ENCODE measurements at places on chromosomes 4 and X.

DNA sequence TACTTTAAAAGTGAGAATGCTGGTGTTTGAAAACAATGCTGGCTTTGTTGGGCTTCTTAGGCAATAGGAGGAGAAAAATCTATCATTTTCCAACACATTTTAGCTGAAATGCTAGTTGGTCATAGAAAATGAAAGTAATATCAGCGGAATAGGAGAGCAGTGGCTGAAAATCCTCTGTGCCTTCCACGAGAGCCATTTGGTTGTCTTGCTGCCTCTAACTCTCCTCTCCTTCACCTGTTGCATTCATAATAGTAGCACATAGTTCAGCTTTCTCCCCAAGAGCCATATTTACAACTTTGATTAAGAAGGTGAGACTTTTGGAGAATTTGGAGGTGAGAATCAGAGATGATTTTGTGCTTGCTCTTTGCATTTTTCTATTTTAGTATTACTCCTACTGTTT lies 849.4 kb upstream of the FTHL17 start:
- no peak for DNase-seq

DNA sequence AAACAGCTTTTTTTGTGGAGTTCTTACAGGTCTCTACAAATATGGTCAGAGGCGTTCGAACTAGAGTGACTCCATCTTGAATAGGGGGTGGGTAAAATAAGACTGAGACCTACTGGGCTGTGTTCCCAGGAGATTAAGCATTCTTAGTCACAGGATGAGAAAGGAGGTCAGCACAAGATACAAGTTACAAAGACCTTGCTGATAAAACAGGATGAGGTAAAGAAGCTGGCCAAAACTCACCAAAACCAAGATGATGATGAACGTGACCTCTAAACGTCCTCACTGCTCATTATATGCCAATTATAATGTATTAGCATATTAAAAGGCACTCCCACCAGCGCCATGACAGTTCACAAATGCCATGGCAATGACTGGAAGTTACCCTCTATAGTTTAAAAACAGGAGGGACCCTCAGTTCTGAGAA lies 42.8 kb upstream of the SPP1 start:
- no peak for DNase-seq

DNA sequence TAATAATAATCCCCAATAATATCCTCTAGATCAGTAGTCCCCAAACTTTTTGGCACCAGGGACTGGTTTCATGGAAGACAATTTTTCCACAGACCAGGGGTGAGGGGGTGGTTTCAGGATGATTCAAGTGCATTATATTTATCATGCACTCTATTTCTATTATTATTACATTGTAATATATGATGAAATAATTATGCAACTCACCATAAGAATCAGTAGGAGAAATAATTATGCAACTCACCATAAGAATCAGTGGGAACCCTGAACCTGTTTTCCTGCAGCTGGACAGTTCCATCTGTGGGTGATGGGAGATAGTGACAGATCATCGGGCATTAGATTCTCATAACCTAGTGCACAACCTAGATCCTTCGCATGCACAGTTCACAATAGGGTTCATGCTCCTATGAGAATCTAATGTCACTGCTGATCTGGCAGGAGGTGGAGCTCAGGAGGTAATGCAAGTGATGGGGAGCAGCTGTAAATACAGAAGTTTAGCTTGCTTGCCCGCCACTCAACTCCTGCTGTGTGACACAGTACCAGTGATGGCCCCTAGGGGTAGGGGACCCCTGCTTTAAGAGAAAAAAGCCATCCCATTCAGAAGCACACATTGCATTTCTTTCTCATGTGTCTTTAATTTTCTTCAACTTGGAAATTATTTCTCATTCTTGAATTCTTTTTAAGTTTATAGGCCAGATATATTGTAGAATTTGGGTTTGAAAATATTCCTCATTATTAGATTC lies 16.0 kb upstream of the SH3RF1 start:
- DNase-seq = peak; percentile 17

- DNase-seq = no peak
Observed at GRCh38 chr4:174697896-174698295, 131.2 kb downstream of the GLRA3 start.

DNA sequence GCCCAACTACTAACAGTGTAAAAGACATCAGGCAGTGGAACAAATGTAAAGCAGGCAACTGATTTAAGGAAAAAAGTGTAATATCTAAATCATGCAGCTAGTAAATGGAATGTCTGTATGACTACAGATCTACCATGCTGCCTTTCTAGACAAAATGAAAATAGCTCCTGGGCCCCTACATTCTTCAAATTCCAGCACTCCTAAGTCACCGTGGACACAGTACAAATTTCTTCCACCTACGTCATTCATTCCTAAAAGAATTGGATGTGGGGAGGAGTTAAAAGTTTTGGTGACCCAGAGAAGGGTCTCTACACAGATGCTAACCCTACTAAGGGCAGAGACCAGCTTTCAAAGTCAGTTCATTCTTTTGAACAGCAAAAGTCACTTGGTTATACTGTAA lies 137.2 kb upstream of the ARHGEF9 start:
- no peak for DNase-seq

- DNase-seq = peak; percentile 87
Observed at GRCh38 chr4:54233697-54234496, 4.8 kb downstream of the PDGFRA start.

GRCh38 chr4:53003959-53004358 lies 141.8 kb downstream of the RASL11B start:
- no peak for DNase-seq

- peak; percentile 30 for DNase-seq
Observed at GRCh38 chr4:88672987-88673386, 24.6 kb downstream of the NAP1L5 start.

DNA sequence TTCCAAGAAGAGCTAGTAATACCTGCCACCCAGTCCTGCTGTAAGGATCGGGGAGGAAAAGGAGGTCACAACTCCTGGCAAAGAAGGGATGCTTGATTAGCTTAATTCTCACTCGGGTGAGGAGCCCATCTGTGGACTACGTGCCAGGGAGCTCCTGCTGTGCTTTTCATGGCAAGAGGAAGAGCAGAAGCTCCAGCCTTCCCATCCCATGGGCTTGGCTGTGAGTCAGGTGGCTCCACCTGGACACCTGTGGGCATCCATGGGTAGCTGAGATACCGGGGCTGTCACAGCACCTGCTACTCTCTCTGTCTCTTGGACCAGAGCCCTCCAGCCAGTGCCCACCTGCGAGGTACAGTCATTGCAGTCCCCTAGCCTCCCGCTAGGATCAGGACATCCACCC lies 18.0 kb downstream of the CLNK start:
- DNase-seq = peak; percentile 77

DNA sequence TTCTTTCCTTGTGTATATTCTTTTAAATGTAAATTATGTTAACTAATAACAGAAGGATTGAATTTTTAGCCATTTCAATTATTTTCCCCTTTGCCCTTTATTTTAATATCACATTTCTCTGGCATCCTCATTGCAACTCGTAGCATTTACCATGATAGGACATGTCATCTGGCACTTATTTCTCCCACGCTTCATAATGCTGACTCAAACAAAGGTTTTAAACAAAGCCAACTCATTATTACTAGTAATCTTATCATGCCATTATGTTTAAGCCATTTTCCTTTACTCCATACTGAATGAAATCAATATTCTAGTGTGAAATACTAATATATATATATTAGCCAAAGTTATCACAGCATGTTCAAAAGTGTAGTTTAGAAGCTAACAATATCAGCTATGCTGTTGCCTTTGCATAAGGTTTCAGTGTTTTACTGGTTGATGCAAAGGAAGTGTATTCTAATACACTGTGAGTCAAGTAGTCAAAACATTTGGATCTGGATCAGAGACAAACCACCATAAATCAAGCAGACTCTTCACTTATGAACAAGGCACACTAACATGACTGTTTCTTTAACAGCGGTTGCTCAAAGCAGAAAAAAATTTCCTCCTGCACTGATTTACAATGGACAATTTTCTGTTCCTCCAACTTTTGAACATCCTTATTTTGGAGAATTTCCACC lies 281.6 kb downstream of the SLC7A11 start:
- no peak for DNase-seq

GRCh38 chr4:68347845-68348244 lies 2.0 kb downstream of the YTHDC1 start:
- no peak for DNase-seq
